ENCODE measurements at places on chromosomes 11 and 22.

- DNase-seq: no peak
Measured at GRCh38 chr11:24372491-24372890, 124.4 kb upstream of the LUZP2 start.

DNA sequence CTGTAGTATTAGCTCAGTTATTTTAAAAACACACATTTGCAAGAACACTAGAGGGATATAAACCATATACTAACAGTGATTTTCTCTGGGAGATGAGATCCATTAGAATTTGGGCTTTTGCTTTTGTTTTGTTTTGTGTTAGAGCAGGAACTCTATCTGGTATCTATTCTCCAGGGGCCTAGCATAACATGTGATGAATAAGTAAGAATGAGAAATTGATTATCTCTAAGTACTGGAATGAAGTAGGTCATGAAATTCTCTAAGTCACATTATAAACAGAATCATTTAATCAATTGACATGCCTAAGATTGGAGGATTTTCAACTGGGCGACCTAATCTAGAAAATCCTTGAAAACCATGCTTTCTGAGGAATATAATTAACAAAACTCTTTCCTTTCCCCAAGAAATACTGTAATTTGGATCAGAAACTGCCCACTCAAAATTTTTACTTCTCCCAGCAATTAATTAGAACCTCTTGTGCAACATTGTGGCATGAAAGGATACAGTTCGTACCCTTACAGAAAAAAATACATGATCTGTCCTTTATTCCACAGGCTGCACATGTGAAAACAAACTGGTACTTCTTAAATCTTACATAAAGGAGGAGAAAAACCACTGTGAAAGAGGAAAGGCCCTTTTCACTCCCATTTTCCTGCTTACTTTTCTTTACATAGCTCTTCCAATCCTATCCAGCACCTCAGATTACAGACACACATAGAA is 93.5 kb downstream of the MRTFA start:
- no peak for DNase-seq

DNA sequence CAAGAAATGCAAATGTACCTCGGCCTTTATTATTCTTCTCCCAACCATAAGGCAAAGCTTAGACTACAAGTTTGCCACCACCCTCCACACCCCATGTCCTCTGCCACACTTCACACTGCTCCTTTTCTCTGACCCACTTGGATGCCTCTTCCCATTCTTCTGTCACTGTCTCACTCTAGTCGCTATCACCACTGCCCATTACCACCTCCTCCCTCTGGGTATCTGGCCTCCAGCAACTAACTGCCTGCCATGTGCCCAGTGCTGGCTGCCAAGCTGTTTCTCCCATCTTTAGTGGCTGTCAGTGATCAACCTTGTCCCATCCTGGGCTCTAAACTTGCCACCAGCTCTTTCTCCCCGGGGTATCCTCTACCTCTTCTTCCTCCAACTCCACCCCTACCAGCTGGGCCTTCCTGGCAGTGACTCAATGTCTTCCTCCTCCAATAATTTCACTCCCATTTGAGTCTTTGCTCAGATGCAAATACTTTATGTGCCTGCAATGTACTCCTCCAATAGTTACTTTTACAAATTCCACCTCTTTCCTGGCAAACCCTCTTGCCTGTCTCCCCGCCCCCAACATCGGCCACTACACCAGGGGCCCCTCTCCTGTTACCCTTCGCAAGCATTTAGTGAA is 20.1 kb upstream of the KDM2A start:
- no peak for DNase-seq

DNA sequence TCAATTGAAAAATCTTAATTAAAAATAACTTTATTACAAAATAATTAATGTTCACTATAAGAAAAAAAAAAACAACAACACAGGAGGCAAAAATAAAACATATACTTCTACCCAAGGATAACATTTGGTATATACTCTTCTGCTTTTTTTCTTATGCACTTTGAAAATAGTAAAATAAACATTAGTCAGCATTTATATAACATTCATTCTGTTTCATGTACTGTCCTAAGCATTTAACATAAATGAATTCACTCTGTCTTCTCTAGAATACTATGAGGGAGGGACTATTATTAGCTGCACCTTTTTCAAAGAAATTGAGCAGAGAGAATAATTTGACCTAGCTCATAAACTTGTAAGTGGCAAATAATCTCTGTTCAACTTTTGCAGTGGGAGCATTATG is 48.3 kb upstream of the CCDC34 start:
- no peak for DNase-seq

- no peak for DNase-seq
Measured at GRCh38 chr11:93219440-93219839, 21.6 kb upstream of the SLC36A4 start.

DNA sequence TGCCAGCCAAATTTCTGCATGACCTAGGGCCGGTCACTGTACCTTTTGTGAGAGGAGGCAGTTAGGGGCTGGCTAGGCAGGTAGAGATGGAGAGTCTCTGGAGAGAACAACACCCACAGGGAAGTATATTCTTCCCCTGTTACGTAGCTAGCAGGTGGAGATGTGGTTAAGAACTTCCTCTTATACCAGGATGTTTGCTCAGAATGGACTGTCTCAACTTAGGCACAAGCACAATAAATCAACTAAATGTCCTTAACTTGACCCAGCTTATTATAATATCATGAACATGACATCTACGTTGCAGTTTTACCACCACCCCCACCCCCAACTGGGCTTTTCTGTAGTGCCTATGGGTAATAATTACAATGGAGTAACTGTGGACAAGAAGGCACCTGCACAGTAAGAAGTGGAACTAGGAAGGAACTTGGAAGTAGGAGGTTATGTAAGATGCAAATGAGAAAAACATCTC is 60.7 kb upstream of the MPEG1 start:
- DNase-seq: no peak

GRCh38 chr22:46800102-46800857 is 37.8 kb downstream of the TBC1D22A start:
- no peak for DNase-seq

DNA sequence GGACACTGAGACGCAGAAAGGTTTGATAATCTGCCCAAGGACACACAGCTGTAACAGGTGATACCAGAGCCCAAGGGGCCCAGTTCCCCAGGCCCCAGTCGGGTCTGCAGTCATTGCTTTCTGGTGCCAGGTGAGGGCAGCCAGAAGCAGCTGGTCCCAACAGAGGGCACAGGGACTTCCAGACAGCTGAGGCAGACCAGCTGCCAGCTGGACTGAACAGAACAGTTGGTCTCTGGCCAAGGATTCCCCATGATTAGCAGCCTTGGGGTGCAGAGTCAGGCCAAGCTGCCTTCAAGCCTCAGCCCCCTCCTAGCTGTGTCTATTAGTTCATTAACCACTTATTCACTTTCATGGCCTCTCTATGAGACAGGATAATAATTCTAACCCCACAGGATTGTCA is 105.6 kb downstream of the RRAS2 start:
- no peak for DNase-seq

DNA sequence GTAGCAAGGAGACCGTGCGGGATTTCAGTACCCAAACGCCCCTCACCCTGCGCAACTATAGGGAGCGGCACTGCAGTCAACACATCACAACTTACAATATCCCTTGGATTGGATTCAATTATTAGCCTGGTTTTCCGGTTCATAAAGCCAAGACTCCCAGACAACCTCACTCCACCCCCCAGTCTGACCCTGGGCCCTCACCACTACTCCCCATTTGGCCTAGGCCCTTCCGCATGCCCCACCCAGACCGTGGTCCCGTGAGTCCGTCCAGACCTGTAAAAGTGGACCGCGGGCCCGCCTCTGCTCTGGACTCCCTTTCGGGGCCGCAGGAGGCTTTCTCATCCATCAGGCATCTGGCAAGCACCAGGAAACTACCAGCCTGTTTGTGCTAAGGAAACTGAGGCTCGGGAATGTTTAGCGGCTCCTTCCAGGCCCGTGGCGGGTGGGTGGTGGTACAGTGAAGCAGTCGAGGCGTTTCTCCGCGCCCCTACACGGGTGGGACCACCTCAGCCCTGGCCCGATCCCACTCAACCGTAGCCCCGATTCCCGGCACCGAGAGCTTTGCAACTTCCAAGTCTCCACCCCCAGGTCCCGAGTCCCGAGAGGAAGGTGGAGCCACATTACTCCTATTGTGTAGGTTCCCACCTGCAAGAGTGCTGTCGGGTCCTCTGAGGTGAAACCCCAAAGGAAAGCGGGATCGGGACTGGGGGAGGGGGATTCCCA is 679 bp upstream of the DPP3 start:
- DNase-seq: peak; percentile 24

DNA sequence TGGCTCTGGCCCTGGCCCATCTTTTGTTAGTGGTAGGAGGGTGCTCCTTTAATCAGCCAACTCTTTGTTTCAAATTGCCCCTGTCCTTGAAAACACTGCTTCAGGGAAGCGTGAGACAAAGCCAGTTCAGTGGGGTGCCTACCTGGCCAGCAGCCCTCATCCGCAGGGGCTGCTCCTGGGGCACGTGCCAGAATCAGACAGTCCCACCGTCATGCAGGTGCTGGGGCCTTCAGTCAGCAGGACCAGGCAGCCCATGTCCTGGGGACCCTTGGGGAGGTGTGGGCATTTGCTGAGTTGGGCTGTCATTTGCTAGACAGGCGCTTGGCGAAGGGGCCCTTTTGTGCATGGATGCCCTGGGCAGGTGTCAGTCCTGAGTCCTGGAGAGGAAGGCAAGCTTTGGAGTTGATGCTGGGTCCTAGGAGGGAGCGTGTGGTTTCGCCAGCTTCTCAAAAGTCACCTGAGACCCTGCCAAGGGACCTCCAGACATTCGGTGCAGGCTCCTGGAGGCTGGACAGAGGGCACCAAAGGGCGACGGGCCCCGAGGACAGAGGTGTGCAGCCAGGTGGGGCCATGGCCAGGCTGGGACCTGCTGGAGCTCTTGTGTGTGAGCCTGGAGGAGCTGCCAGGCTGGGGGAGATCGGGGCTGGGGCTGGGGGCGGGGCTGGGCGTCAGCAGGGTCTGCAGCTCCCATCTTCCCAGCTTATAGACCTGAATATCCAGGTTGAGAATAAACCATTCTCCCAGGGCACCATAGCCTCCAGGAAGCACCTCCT is 15.0 kb upstream of the RTN4R start:
- DNase-seq: no peak

- no peak for DNase-seq
Measured at GRCh38 chr22:48918585-48919186, 909.0 kb downstream of the BRD1 start.

DNA sequence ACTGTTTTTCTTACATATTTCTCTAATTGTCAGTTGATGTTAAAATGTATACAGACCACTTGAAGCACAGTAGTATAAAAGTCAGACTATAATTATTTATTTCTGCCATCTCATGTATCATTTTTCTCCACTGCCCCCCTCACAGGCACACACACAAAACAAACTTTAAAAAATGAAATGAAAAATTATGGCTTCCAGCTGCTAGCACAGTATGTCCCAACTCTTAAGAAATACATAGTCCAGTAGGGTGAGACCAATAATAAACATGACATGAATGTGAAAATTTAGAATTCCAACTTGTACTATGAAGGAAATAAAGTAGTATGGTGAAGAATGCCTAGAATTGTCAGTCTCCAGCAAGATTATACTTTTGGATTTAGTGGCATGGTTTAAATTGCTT is 1247.9 kb downstream of the JRKL start:
- no peak for DNase-seq

- DNase-seq: no peak
Measured at GRCh38 chr11:9642894-9643293, 21.0 kb upstream of the SWAP70 start.

GRCh38 chr11:125502198-125502597 is 6.1 kb upstream of the FEZ1 start:
- no peak for DNase-seq

DNA sequence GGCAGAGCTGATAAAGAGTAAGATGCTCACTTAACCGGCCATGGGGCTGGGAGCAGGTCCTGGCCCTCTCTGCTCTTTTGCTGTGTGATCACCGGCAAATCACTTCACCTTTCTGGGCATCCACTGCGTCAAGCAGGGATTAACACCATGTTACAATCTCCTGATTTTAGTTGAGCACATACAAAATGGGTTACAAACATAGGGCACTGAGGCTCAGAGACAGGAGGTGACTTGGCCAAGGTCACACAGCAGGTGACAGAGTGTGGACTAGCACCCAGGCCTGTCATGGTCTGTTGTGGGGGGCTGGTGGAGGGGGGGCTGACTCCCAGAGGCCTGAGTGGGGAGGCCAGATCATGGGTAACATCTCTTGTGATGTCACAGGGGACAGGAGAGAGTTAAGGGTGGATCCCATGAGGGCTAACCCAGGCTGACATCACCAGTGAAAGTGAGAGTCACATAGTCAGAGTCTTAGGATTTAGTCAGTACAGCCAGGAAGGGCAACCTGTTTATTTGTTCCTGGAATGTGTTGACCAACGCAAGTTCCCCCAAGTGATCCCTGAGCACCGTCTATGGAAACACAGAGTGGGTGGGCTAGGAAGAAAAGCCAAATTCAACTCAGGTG is 27.8 kb downstream of the GDPD5 start:
- DNase-seq: no peak

DNA sequence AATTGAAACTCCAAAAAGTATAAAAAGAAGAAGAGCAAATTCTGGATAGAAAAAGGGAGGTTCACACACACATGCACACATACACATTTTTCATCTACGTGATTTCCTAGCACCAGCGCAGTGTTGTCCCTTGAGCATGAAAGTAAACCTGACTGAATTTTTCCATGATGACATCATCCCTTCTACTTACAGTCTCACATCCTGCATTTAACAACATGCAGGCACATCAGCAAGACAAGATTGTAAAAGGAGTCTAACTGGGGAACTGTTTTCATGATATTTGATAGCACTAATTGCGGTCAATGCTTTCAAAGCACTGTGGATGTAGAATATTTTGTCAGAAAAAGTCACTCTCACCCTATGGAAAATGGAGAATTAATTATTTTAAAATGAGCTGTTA is 36.6 kb downstream of the GAS2 start:
- DNase-seq: peak; percentile 5

DNA sequence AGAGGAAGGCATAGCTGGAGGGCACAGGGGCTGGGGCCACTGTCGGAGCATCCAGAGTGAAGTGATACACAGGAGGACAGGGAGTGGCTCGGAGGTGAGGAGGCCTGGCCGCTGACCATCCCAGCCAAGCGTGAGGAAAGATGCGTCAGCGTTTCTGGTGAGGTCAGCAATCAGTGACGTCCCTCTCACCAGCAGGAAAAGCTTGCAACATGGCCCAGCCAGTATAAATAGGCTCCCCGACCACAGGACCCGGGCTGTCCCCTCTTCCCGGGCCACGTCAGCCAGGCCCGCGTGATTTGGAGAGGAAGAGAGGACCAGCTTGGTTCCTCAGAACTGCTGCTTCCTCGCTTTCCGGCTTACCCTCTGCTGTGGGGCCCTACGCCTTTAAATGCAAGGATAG is 4.2 kb upstream of the OSM start:
- no peak for DNase-seq

DNA sequence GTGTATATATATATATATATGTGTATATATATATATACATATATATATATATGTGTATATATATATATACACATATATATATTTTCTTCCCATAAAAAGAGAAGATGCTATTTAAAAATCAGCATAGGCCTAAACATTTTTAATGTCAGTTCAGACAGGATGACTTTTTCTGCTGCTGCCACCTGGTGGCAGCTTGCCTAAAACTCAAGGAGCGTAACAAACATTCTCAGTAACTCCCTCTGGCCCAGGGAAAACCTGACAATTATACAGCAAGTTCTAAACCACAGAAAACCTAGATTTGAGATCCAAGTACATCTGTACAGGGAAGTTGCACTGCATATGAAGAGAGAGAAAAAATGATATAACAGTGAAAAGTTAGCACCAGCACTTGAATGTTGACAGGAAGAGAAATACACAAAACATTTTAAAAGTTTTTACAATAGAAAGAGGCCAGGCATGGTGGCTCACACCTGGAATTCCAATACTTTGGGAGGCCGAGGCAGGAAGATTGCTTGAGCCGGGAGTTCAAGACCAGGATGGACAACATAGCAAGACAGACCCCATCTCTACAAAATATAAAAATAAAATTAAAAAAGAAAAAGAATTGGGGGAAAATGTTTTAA is 16.6 kb downstream of the OR8A1 start:
- peak; percentile 29 for DNase-seq
